Pulmonary artery endothelial cell (primary cell): ENCODE measurements at places on chromosomes 4 and X. TPM values are rescaled to one million over a fixed set of nuclear protein-coding genes. Genes with fewer than 3 reads are reported as not detected.

DNA sequence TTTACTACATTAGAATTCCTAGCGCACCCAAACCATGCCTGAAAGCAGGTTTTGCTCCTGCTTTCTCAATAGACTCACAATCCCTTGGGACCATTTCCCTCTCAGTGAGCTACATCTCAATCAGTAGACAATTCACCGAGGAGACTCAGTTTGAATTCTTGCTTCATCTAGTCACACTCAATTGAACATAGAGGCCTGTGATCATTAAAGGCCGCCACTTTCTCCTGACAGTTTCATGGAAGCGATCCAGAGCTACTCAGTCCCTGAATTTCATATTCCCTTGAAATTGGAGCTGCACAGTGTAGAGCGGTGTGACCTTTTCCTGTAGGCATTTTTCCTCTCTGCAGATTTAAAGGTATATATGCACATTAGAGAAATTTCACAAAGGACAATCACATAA lies 193.9 kb upstream of the SPOCK3 start:
- DNase-seq = no peak

DNA sequence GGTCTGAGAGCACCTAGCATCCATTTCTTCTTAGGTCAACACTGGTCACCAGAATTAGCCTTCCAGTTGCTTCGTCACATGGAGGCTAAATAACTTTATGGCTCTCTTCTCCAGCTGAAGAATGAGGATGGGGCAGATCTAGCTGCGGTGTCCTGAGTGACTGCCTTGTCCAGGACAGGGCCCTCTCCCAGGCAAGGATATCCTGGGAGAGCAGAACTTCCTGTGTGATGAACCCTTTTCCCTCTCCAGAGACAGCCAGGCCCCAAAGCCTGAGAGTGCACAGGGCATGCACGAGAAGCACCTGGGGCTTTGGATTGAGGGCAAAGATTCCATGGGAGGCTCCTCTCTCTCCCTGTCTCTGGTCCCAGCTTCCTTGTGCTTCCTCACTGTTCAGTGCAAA lies 108.2 kb upstream of the MAMLD1 start:
- no peak for DNase-seq

DNA sequence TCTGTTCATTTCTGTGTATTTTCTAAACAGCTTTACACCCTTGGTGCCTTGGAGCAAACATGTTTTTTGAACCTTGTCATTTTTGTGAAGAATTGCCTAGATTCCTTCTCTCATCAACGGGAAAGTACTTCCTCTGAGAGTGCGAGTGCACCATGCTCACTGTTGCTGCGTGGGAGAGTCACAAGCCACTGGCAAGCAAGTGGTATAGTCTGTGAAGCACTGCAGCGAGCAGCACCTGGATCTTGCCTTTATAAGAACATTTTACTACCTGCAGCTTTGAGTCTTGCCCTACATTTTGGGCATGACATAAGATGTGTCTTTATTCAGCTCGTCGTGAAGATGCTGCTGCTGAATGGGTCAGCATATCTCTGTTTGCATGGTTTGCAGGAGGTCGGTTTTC lies 44.9 kb downstream of the HADH start:
- no peak for DNase-seq

DNA sequence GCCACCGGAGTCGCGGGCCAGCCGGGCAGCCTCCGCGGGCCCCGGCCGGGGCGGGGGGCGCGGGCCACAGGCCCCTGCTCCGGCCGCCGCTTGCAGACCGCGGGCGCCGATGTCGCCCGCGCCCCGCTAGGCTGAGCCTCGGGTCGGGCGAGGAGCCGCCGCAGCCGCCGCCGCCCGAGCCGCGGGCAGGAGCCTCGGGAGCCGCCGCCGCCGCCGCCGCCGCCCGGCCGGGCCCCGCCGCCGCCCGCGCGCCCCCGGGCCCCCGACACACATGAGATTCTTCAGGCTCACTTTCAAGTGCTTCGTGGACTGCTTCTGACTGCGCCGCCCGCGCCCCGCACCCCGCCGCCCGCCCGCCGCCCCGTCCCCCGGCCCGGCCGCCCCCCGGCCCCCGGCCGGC lies 345 bp downstream of the SLC6A8 start:
- DNase-seq = no peak

- DNase-seq = no peak
These were observed 15.1 kb downstream of the SMS start for GRCh38 chrX:21955403-21956189.

- DNase-seq = no peak
These were observed 197.6 kb downstream of the ANTXR2 start for GRCh38 chr4:79875344-79875899.

DNA sequence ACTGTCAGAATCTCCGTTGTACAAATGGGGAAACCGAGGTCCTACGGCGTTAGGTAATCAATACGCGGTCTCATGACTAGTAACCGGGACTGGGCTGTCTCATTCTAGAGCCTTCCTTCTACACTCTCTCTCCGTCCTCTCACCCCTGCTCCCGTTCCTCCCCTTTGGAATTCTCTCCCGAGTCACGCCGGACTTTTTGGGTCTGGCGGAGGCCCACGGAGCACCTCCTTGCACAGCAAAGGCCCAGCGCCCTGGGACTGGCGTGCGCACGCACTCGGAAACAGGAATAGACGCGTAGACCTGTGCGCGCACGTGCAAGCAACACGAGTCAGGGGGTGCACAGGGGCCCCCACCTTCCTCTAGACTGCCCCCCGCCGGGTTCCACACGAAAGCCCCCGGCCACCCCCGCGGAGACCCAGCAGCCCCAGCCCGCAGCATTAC lies 361 bp downstream of the QDPR start:
- no peak for DNase-seq

- DNase-seq = no peak
These were observed 1336.3 kb upstream of the AGA start for GRCh38 chr4:178778496-178778895.

GRCh38 chrX:53227224-53227765 lies 2.3 kb upstream of the KDM5C start:
- DNase-seq = no peak

GRCh38 chr4:80286451-80286850 lies 20.0 kb downstream of the FGF5 start:
- DNase-seq = no peak

DNA sequence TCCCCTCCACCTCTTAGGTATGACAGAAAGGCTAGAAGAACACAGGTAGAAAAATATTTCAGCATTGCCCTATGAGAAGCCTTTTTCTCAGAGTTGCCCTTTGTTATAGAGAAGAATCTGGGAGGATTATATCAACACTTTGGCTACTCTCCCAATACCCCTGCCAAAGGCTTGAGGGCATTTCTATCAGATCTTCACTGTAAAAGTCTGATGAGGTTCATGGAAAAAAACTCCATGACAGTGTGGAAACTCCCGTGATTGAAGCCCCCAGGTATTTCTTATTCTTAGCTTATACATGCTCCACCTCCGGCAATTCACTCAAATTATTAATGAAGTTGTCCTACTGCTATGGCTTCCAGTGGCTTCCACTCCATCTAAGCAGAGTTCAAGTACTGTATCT lies 753.6 kb downstream of the CENPC start:
- no peak for DNase-seq

GRCh38 chrX:6464726-6465125 lies 70.2 kb downstream of the VCX3A start:
- DNase-seq = no peak

- DNase-seq = no peak
These were observed 237.3 kb downstream of the TACR3 start for GRCh38 chr4:103482471-103482870.

DNA sequence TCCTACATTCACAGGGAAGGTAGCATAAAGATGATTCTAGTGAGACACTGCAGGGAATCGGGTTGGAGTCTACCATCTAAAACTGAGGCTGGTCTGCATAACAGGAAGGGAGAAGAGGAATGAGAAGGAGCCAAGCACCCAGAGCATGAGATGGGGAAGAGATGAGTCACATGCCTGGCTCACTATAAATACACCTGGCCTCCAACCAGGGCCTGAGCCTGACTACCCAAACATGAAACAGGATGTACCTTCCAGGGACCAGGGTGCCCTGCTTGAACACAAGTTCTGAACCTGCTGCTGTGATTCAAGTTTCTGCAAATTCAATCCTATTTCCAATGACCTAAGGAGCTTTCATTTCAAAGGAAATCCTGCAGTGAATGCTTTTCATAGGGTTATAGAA lies 24.9 kb downstream of the CD99L2 start:
- no peak for DNase-seq

DNA sequence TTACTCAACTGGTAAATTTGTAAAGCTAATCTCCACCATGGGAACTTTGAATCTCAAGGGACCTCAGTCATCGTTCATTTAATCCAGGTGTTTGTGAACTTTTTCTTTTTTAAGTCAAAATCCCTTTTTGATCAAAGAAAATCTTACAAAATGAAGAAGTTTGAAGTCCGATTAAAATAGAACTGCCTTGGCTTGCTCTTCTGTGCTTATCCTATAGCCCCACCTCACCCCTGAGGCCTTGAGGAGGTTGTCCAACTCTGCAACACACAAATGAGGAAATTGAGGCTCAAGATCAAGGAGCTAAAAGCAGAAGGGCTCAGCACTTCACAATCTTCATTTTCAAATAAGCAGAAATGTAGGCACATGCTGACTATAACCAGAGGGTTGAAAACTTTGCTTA lies 240.3 kb upstream of the SFRP2 start:
- DNase-seq = no peak

GRCh38 chr4:4384837-4385236 lies 2.1 kb upstream of the NSG1 start:
- no peak for DNase-seq

DNA sequence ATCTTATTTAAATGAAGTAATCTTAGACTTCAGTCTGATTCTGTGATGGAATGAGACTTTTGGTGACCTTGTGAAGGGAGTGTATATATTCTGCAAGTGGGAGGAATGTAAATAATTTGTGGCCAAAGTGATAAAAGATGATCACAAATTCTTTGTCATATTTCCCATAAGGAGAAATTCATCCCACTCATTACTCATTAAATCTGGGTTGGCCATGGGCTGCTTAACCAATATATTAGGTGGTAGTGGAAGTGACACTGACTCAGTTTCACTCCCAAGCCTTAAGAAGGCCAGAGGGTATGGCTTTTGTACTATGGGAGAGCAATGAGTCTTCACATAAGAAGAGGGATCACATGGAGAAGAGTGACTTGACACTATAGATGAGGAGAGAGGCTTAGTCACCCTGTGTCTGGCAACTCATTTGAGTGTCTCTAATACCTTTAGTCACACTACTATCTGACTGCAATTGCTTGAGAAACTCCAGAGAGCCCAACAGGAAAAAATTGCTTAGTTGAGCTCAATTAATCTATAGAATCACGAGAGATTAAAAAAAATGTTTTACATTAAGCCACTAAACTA lies 408.2 kb upstream of the PITX2 start:
- DNase-seq = no peak

- DNase-seq = no peak
These were observed 74.2 kb downstream of the ALPK1 start for GRCh38 chr4:112371361-112371760.

DNA sequence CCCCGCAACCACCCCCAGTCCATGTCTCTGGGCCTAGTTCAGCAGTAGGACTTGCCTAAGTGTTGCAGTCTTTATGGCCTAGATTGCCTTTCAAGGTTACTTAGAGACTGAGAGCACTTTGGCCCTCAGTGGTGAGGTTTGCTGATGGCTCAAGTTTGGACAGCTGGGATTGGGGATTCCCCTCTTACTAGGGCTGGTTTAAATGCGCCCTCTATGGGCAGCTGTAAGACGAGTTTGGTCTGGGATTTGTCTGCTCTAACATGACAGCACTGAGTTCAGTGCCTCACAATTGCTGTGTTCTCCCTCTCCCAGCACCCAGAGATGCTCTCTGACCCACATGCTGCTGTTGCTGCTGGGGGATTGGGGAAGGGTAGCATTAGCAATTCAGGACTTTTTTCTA lies 23.1 kb downstream of the DACH2 start:
- DNase-seq = no peak

DNA sequence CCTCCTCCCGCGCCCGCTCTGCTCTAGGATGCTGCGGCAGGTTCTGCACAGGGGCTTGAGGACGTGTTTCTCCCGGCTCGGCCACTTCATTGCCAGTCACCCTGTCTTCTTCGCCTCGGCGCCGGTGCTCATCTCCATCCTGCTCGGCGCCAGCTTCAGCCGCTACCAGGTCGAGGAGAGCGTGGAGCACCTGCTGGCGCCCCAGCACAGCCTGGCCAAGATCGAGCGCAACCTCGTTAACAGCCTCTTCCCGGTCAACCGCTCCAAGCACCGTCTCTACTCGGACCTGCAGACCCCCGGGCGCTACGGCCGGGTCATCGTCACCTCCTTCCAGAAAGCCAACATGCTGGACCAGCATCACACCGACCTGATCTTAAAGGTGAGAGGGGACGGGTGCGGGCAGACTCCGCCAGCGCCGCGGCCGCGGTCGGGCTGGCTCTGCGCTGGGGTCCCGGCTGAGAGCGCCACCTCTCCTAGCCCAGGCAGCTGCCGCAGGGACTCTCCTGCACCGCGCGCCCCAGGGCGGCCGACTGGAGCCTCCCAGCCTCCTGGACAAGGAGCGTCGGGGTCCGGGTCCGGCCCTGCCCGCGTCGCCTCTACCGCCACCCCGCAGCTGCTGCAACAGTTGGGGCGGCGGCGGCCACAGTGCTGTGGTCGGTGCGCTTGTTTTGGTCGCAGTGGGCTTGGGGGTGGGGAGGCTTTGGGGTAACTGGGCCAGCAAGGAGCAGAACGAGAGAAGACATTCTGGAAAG lies at the start of gene PTCHD1:
PTCHD1 (plus strand) TSS at position 2 of the 752 bp plus-strand sequence; CDS start at position 29, 27 bp downstream.
- DNase-seq = no peak

- no peak for DNase-seq
These were observed 55.6 kb downstream of the TSPAN7 start for GRCh38 chrX:38616904-38617303.

Gene TBC1D8B
- total RNA-seq = 4.7 and 5.3 TPM in 2 replicates

Gene AIFM1
- 29.9 and 31.9 TPM in 2 replicates for total RNA-seq

Gene HSPA4L
- 10.7 and 23.8 TPM in 2 replicates for total RNA-seq

Gene TMEM35A
- 3.1 and 9.1 TPM in 2 replicates for total RNA-seq
